CD4-positive, alpha-beta T cell treated with Interleukin-15 for 1 hour (primary cell): ENCODE measurements at places on chromosomes 4 and X.
A peak's percentile ranks its signal among the peaks of the same experiment; 100 is the strongest.

GRCh38 chr4:186161138-186161537, 30.2 kb upstream of the CYP4V2 start:
- no peak for DNase-seq

DNA sequence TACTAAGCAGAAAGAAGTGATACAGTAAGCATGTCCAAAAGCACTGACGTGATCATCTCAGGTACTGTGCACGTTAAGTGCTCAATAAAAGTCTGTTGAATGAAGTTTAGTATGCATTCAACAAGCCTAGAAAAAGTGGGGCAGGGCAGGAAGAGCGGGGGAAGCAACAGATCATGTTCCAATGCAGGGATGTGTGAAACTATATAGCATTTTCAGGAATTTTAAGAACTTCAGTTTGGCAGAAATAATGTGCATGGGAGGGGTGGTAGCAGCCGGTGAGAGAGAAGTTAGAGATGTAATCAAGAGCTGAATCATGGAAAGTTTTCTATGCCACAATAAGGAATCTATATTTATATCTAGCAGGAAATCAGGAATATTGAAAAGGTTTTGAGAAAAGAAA, 19.2 kb upstream of the CCNA2 start:
- no peak for DNase-seq

DNA sequence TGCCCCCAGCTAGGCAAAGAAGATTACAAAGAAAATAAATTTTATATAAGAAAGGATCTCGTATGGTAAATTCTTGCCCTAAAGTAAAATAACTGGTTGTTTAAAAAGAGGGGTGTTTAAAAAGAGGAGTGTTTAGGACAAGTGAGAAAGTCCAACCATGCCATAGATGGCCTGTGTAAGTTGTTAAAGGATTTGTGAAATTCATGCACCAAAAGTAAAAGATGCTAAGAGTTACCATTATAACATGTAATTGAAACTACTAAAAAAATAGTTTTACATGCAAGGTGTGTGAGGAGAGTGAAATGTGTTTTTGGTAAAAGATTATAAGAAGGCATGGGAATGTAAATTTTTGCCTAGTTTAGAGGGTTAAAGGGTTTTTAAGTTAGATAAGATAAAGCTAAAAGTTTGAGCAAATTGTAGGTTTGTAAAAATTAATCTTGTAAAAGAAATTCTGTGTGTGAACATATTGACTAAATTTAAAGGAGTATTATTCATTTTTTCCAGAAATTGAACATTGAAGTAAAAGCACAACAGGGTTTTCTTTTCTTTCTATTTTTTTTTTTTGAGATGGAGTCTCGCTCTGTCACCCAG, 20.1 kb downstream of the HTT-AS start:
- DNase-seq, result no peak

DNA sequence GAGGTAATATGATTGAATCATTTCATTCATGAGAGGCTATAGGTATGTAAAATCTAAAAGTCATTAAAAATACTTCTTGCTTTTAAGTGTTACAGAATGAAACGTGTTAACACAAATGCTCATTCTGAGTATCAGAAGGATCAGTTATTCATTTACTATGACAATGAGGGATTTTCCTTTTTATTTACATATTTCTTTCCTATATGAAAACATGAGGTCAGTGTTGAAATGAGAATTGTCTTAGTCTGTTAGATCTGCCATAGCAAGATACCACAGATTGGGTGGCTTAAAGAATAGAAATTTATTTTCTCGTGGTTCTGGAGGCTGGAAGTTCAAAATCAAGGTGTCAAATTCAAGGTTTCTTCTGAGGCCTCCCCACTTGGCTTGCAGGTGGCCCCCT, 181.2 kb downstream of the ARHGAP10 start:
- no peak for DNase-seq

DNA sequence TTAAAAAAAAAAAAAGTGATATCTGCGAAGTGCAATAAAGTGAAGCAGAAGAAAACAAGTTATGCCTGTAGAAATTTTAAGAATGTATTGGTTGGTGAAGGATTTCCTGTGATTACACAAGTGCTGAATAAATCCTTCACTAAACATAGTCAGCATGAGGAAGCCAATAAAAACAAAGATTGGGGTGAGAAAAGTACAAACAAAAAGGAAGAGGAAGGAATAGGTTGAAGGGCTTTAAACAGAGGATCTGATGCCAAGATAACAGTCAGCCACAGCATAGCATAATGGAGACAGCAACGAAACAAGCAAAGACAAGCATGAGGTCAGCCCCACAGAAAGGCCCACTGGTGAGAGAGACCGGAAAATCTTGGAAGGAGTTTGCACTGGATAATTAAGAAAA, 372.2 kb downstream of the ADAM29 start:
- no peak for DNase-seq

GRCh38 chrX:99051639-99052038, 1358.4 kb downstream of the PCDH19 start:
- DNase-seq, result no peak

DNA sequence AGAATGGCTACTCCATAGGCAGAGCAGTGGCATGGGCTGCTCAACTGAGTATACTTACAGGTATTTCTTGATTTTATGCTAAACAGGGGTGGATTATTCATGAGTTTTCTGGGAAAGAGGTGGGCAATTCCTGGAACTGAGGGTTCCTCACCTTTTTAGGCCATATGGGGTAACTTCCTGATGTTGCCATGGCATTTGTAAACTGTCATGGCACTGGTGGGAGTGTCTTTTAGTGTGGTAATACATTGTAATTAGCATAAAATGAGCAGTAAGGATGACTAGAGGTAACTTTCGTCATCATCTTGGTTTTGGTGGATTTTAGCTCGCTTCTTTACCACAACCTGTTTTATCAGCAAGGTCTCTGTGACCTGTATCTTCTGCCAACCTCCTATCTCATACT, 48.2 kb upstream of the HPSE start:
- no peak for DNase-seq

GRCh38 chr4:40046311-40046980, 10.2 kb upstream of the N4BP2 start:
- DNase-seq, result no peak

- no peak for DNase-seq
Observed at GRCh38 chr4:176840166-176840565, 47.4 kb upstream of the VEGFC start.

DNA sequence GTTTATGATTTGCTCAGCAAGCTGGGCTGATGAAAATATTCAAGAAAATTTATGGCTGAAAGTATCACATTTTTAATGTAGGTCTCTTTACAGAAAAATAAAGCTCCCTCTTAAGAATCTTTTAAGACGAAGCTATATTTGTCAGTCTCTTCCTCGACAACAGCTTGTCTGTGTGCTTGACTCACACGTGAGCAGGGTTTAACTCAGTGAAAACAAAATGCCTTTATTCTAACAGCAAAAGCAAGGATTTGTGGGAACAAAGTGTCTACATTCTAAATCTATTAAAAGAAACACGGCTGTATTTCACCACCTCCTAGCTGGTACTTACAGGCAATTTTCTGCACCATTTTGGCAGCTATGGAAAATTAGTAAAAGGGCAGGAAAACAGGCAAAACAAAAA, 75.5 kb downstream of the NYX start:
- DNase-seq, result no peak

GRCh38 chr4:7805533-7806337, 133.9 kb downstream of the AFAP1 start:
- no peak for DNase-seq

GRCh38 chr4:2078584-2078983, 19.5 kb downstream of the NAT8L start:
- DNase-seq, result no peak

GRCh38 chr4:90174621-90175023, 47.4 kb downstream of the CCSER1 start:
- DNase-seq, result no peak

- DNase-seq, result no peak
Observed at GRCh38 chr4:183391204-183391603, 53.2 kb upstream of the CDKN2AIP start.

GRCh38 chr4:145878501-145879435, 59.9 kb downstream of the ZNF827 start:
- no peak for DNase-seq

DNA sequence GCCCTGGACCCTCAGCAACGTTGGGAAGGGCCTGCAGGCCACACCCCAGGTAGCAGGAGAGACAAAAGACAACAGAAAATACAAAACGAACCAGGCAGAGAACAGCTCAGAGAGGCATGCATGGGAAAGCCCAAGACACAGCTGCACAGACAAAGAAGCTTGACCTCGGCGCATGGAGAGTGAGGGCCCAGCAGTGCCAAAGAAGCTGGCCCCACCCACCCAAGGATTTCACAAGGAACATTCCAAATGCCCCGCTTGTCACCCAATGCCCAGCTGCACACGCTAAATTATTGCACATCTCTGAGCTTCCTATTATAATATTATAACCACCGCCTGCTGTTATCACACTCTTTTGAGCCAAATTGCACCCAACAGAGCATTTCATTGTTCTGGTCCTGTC, 147.7 kb upstream of the TBL1X start:
- no peak for DNase-seq

DNA sequence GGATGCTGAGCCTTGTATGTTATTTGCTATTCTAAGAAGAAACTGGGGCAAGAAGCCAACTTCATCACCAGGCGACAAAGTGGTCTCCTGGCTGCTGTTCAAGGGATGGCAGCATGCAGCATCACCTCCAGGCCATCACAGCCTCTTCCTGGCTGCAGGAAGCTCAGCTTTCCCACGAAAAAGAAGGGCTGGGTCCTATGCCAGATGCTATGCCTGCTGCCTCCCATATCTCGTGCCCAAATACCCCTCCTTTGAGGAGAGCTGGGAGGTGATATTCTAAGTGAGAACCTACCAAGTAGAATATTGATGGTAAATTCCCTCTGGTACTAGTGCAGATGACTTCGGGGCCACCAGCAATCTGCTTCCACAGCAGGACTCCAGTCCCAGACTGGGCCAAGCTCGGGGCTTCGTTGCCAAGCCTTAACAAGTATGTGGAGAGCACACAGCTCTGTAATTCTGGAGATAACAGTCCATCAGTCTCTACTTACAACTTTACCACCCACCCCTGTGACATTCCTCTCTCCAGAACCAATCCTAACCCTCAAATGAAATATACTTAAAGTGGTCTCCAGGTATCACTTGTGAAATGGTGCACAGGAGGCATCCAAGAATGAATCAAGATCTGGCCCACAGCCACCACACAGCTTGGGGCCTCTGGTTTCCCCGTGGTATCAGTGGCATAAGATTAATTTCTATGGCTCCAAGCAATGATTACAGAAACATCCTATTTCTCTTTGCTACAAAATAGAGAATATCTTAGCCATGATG, 149.3 kb downstream of the PALLD start:
- no peak for DNase-seq

- no peak for DNase-seq
Observed at GRCh38 chr4:37471093-37471492, 215.1 kb downstream of the RELL1 start.

- no peak for DNase-seq
Observed at GRCh38 chr4:40458109-40458508, 123.0 kb downstream of the CHRNA9 start.

DNA sequence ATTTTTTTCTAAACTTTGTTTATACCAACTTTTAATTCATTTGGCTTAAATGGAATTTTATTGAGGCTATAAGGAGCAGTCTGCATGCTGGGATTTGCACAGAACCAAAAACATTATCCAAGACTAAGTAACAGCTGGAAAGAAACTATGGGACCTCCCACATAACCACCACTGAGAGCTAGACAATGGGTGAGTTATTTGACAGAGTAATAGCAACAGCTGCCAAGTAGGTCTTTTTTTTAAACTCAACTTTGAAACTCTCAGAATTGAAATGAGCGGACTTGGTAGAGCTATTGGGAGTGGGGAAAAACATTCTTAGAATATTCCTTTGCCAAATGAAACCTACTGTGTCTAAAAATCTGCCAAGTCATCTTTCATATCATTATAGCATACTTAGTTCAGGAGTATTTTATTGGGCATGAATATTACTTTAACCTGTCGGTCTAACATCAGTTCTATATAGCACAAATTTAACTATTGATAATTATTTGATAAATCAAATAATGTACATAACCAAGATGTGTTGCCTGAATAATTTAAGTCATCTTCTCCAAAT, 1428.0 kb downstream of the PCDH7 start:
- no peak for DNase-seq

DNA sequence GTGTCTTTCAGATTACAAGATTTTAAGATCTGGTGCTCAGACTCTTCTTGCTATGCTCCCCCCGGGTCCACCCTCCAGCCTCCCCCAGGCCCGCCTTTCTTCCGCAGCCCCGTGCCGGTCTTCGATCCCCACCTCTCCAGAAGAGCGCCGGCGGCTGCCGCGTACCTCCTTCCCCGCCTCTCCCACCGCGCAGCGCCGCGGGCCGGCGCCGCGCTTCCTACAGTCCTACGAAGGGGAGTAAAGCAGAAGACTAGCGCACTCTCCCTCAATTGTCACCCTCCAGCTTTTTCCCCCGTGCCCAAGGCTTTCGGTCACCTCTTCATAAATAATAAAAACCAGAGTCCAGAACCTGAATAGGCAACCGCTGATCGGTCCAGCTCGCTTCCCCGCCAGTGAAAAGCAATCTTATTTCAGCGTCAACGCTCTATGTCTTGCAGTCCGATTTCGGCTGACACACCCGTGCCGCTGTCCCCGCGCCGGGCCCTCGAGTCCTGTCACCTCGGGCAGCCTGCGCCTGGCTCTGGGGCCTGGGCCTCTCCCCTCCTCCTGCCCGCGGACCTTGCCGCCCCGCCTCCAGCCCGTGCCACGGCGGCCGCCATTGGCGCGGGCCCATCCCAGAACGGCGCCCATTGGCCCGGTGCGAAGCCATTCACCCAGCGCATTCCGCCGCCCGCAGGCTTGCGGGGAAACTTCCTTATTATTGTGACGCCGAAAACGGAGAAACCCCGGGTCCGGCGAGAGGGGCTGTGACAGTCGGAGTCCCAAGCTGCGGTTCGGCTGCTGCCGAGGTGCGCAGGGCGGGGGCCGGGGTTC, at the start of gene HERC3:
Gene HERC3, plus strand, starts transcription at position 694 of the 813 bp plus-strand sequence. CDS start 13,344 bp downstream, outside the sequence.
- DNase-seq, result peak; percentile 88

DNA sequence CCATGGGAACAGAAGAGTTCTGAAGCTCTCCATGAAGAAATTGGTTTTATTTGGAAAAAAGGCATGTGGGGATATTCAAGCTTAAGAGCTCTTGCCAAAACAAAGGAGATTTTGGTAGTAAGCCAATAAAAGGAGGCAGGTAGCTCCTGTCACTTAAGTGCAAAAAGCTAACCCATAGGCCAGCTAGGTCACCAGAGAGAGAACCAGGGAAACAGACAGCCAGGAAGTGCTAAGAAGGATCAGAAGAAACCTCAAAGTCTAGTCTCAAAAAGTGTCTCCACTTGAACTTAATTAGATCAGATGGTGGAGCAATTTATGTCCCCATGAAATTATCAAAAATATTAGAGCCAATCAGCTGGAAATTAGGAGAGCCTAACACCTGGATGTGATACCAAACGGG, 49.2 kb downstream of the CD40LG start:
- DNase-seq, result no peak

DNA sequence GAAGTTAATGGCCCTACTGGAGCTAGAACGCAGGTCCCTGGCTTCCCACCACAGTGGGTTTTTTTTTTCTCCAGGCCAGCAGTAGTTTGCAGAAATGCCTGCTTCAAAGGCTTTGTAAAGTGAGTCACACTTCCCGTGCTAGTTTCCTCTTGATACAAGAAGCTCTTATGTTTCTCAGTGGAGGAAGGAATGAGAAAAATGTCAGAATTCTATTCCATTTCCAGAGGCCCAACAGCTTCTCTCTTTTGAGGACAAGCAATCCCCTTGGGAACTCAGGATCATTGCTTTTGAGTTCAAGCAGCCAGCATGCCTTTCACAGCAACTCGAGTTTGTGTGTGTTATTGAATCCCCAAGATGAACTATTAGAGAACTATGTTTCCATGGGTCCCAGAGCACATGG, 134.3 kb downstream of the GUCY2F start:
- no peak for DNase-seq

GRCh38 chr4:108391701-108392455, 223.1 kb upstream of the LEF1 start:
- no peak for DNase-seq
